ENCODE measurements at places on chromosomes 13 and 19. TPM values are rescaled to one million over a fixed set of nuclear protein-coding genes. Genes with fewer than 3 reads are reported as not detected.

The APOC4 gene
- total RNA-seq: not detected

The LYL1 gene
- 0.24 TPM for total RNA-seq

The HNRNPM gene
- total RNA-seq: 220 TPM

The NLRP13 gene
- not detected for total RNA-seq

The DCLK1 gene
- 1.4 TPM for total RNA-seq

The CLEC4G gene
- not detected for total RNA-seq

The NHLRC3 gene
- total RNA-seq: 25.6 TPM

The NR1H2 gene
- total RNA-seq: 77.5 TPM

The ZNF709 gene
- total RNA-seq: 1.6 TPM

The CLDND2 gene
- 4.5 TPM for total RNA-seq

The FCAR gene
- not detected for total RNA-seq

The LRFN3 gene
- 14.7 TPM for total RNA-seq

The ACTMAP gene
- total RNA-seq: 35.9 TPM

The F7 gene
- not detected for total RNA-seq

The ELSPBP1 gene
- total RNA-seq: not detected

The PDX1 gene
- not detected for total RNA-seq

The BAX gene
- total RNA-seq: 198 TPM

The OCEL1 gene
- total RNA-seq: 30.6 TPM

The TRPC4 gene
- 1.7 TPM for total RNA-seq

The CASP14 gene
- 0.58 TPM for total RNA-seq

The RASGRP4 gene
- not detected for total RNA-seq

The IGFL1 gene
- 2.6 TPM for total RNA-seq

The B3GNT8 gene
- total RNA-seq: 0.20 TPM

The MBD3L2 gene
- not detected for total RNA-seq

The NXNL1 gene
- total RNA-seq: not detected

The LILRB3 gene
- not detected for total RNA-seq

The IL17D gene
- total RNA-seq: 0.35 TPM

The EPN1 gene
- total RNA-seq: 274 TPM

The TMEM221 gene
- total RNA-seq: 3.9 TPM

The TGFBR3L gene
- 2.0 TPM for total RNA-seq

The CEBPA gene
- 8.9 TPM for total RNA-seq

The ZNF780B gene
- total RNA-seq: 20.0 TPM

The CDC16 gene
- 56.8 TPM for total RNA-seq

The GTF2F1 gene
- total RNA-seq: 43.8 TPM

The ZNF468 gene
- total RNA-seq: 19.5 TPM

The SLC25A41 gene
- total RNA-seq: not detected

The ZNF69 gene
- 3.3 TPM for total RNA-seq

The BIVM gene
- 12.5 TPM for total RNA-seq

The ANKRD27 gene
- total RNA-seq: 55.5 TPM

The IZUMO2 gene
- total RNA-seq: not detected

The ZNF749 gene
- 17.9 TPM for total RNA-seq

The TTYH1 gene
- total RNA-seq: 1.6 TPM

The CD33 gene
- total RNA-seq: not detected

The PTGIR gene
- 0.28 TPM for total RNA-seq

The ZMYM5 gene
- total RNA-seq: 10.3 TPM

The CRB3 gene
- total RNA-seq: 36.4 TPM

The GPR12 gene
- not detected for total RNA-seq

The VSTM2B gene
- total RNA-seq: not detected

The BORA gene
- total RNA-seq: 12.6 TPM

The SOX1 gene
- not detected for total RNA-seq

The PEX11G gene
- total RNA-seq: 10.5 TPM

The SSC5D gene
- 3.9 TPM for total RNA-seq

The ADAMTS10 gene
- total RNA-seq: 0.60 TPM

The MUC16 gene
- 75.0 TPM for total RNA-seq

The CABP5 gene
- not detected for total RNA-seq

The IGFL2 gene
- not detected for total RNA-seq

Measured in PC-9 (cell line).